ENCODE measurements at places on chromosomes 5 and 9. TPM values are rescaled to one million over a fixed set of nuclear protein-coding genes. Genes with fewer than 3 reads are reported as not detected.

The TAF11L10 gene
- not detected for total RNA-seq

DNA sequence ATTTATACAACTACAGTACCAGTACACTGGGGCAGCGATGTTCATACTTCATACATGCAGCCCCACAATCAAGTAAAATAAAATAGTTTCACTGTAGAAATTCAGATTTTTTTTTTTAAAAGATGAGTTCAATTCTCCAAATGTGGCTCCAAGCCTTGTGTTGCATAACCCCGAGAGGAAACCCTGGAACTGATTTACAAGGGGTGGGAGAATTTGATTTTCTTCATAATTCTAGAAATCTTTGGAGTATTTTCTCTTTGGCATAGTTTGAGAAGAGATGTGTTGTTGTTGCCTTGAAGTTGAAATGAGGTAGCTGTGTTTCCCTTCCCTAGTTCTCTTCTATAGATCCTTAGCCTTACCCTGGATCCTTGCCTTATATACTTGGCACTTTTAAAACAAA is 3.1 kb downstream of the RHOBTB3 start:
- DNase-seq = no peak

The NTRK2 gene
- total RNA-seq = 1.6 TPM

GRCh38 chr9:120534266-120534665 is 45.7 kb downstream of the CDK5RAP2 start:
- no peak for DNase-seq

The SHISAL2B gene
- total RNA-seq = not detected

- DNase-seq = no peak
Measured at GRCh38 chr5:156654444-156654843, 195.7 kb upstream of the PPP1R2B start.

GRCh38 chr9:81771571-81771970 is 82.2 kb upstream of the TLE1 start:
- DNase-seq = no peak

- no peak for DNase-seq
Measured at GRCh38 chr9:16458696-16459420, 411.6 kb downstream of the BNC2 start.

GRCh38 chr5:32071351-32071944 is 102.7 kb downstream of the GOLPH3 start:
- no peak for DNase-seq

DNA sequence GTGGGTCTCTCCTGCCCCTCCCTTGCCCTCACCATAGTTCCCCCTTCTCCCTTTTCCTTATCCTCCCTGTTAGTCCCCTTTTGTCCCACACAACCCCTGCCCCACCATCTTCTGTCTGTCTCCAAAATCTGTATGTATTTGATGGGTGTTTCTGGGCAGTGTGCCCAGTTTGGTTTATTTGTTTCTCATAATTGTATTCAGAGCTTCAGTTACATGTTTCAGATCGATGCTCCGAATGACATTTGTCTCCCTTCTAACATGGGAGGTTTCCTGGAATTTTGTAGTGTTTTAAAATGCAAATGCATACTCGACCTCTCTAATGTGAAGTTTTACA is 22.2 kb downstream of the FBXL7 start:
- no peak for DNase-seq

DNA sequence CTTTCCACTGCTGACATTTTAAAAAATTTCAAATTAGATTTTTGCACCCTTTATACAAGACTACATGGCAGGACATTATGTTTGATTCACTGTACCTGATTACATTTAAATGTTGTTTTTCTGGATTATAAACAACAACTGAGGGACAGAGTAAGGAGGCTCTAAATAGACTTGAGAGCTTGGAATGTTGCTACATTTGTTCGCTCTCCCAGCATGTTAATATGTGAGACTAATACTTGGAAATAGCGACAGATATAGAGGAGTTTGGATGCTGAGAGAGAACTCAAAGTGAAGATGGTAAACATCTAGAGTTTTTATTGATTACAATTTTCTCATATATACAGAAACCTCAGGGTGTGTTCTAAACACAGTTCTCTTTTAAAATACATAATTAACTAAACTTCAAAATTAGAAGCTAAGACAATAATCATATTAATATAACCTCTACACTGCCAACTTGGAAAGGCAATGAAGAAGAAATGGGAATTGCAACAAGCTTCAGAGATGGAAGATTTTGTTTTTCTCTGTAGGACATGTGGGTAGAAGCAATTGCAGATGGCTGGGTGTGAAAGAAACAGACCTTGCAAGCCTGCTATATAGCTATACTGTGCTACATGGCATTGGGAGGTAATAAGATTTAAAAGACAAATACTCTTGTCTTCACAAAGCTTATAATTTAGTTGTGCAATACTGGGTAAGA is 1.4 kb upstream of the NDFIP1 start:
- no peak for DNase-seq

The TRIM7 gene
- total RNA-seq = 3.9 TPM

- no peak for DNase-seq
Measured at GRCh38 chr9:22046243-22046885, 37.3 kb upstream of the CDKN2B start.

The CBY3 gene
- 0.51 TPM for total RNA-seq

DNA sequence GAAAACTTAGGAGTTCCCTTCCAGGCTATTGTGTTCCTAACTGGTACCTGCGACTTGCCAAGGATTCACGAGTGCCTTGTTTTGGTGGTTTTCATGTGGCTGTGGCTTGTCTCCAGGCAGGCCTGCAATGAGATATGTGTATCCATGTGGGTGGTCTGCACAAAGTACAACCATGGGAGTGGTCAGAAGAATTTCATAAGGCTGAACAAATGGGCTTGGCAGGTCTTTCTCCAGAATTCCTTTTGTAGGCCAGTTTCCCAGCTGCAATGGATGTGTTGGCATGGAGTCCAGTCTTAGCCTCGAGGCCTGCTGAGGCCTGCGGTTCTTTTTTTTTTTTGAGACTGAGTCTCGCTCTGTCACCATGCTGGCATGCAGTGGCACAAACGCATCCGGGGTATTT is 28.8 kb upstream of the MELK start:
- no peak for DNase-seq

The TNFSF8 gene
- 73.6 TPM for total RNA-seq

DNA sequence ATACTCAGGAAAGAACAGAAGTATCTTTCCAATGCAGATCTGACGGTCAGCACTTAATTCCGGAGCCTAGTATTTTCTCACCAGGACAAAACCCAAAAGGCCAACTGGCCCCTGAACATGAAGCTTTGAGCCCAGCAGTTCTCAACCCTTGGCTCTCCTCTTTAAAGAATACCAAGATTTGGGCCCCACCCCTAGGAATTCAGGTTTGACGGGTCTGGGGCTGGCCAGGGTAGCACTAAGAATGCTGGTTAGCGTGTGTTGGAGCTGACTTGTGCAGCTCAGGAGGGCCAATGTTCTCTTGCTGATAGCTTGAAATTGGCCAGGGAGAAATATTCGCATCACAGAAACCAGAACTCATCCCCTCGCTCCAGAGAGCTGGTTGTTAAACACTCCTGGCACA is 88.3 kb upstream of the PTCH1 start:
- no peak for DNase-seq

GRCh38 chr9:90864779-90865178 is 63.2 kb downstream of the SYK start:
- DNase-seq = no peak

The FOXD4 gene
- total RNA-seq = not detected

GRCh38 chr5:41009232-41009631 is 61.9 kb downstream of the MROH2B start:
- no peak for DNase-seq

The BHMT2 gene
- total RNA-seq = not detected

DNA sequence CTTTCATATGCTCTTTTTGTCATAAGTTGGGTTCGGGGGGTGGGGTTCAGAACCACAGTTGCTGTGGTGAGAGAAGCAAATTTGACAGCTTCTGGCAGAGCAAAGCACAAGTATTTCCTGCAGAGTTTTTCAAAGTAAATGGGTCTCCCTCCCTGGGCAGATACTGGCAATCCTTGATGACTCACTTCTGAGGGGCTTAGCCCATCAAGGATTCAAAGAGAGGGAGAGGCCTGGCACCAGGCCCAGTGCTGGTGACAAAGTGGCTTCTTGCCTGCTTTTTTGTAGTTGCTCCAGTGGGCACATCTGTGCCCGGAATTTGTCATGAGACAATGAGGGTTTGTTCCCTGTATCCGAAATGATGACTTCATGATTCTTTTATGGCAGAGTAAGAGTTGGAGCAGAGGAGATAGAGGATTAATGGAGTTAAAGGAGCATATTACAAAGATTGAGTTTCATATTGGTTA is 46.6 kb upstream of the TNC start:
- no peak for DNase-seq

DNA sequence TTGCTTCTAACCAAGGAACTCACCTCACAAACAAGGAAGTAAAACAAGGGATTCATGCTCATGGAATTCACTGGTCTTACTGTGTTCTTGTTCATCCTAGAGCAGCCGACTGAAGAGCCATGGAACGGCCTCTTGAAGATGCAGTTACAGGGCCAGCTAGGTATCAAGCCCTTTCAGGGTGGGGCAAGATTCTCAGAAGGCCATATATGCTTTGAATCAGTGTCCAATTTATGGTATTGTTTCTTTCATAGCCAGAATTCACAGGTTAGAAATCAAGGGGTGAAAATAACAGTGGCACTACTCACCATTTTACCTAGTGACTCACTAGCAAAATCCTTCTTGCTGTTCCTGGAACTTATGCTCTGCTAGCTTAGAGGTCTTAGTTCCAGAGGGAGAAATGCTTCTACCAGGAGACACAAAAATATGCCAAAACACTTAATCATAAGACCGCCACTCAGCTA is 159.5 kb upstream of the CDH10 start:
- no peak for DNase-seq

The PRR7 gene
- total RNA-seq = 13.0 TPM

DNA sequence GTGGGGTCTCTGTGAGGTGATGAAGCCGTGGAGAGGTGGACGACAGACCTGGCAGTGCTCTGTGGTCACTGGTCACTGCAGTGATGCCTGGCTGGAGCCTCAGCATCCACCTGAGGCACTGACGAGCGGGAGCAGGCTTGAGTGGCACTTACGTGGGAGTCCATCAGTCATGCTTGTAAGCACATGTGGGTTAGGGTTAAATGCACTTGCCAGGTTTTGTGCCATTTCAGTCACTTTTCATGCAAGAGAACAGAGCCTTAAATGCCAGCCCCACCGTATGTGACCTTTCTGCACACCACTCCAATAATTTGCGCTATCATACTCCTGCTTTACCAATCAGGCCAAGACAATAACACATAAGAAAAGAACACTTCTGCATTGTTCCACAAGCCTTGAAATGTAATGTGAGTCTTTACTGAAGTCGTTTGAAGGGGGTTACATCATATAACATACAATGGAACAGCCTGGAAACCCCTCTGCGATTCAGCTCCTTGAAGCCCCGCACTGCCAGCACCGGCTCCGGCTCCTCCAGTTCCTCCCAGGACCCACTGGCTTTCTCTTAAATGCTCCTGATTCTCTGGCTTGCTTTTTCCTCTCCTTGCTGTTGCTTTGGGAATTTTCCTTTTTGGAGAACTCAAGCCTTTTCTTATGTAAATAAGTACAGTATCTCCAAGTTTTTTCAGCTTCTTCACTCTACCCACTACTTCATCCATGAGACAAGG is 59.4 kb upstream of the CTXN3 start:
- DNase-seq = no peak

GRCh38 chr9:121292801-121293241 is 24.9 kb downstream of the GSN start:
- no peak for DNase-seq

- peak; percentile 9 for DNase-seq
Measured at GRCh38 chr9:16191691-16192402, 639.0 kb downstream of the CCDC171 start.

The SPATA31C1 gene
- total RNA-seq = not detected

- no peak for DNase-seq
Measured at GRCh38 chr9:8890695-8891094, 1091.1 kb upstream of the DMAC1 start.

The NR2F1-AS1 gene
- not detected for total RNA-seq

The SPINK1 gene
- not detected for total RNA-seq

DNA sequence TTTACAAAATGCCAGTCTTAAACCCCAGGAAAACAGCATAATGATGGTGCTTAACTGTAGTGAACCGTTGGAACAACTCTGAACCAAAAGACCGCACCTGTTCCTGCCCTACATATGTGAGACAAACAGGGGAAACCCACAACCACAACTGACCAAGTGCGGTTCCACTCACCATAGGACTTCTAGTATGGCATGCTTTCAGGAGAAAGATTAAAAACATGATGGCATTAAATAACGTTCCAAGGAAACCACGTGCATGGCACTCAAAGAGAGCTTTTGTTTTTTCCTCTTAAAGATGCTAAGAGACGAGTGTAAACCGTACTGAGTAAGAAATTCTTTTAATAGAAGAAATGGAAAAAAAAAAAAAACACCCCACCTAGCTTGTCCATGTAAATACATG is 119.8 kb downstream of the SSBP2 start:
- DNase-seq = peak; percentile 42

- no peak for DNase-seq
Measured at GRCh38 chr5:180670586-180671359, 21.4 kb upstream of the FLT4 start.

- no peak for DNase-seq
Measured at GRCh38 chr5:172509405-172509781, 55.1 kb upstream of the SH3PXD2B start.

DNA sequence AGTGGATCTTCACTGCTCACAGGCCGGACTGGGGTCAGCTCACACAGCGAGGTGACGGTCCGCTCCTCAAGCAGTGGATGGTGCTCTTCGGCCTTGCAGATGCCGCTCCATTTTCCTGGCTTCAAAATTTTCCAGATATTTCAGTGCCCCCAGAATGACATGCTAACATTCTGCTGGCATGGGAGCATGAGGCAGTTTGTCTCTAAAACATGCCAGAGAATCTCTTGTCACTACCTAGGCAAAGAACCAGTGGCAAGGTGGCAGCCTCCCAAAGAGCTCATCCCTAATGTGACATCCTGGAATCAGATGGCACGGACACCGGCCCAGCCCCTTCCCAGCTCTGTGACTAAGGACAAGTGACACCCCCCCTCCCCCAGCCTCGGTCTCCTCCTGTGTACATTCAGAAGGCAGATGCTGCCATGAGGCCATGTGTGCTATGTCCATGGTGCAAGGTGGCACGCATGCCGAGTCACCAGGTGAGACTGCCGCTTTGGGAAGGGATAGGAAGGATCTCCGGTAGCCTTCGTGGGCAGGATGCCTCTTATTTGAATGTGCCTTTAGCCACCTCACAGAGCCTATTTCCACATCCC is 2.7 kb downstream of the S1PR3 start:
- no peak for DNase-seq

The AMBP gene
- not detected for total RNA-seq

The RASGEF1C gene
- total RNA-seq = not detected

DNA sequence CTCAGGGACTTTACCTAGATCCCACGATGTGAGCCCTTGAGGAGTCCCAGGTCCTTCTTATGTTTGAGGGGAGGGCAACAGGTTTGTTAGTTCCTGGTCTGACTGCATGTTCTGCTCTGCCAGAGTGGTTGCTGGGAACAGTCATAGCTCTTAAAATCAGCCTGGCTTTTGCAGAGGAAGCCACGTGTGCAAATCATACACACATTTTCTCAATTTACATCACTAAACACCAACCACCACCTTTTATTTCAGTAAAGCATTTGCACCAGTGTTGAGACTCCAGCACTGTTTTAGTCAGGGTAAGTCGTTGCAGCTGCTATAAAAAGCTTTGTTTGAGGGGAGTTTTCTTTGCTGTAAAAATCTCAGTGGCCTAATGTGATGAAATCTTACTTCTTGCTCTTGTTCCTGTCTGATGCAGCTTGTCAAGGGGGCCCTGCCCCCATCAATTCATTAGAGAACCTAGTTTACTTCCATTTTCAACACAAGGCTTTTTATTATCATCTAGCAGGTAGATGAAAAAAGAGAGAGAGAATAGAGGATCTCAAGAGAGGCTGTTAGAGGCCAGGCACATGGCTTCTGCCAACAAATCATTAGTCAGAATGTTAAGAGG is 70.3 kb upstream of the VCAN start:
- no peak for DNase-seq

All from activated T-helper 2 cell treated with anti-CD3 and anti-CD28 coated beads, Interferon-gamma antibody, Interleukin-2, Interleukin-4, amounts not matched to agents 10 μg/mL and 5 μg/mL and 100 μg/mL, durations not matched to agents 14 hours and 24 hours and 36 hours (primary cell).